Activated CD4-positive, alpha-beta T cell treated with anti-CD3 and anti-CD28 coated beads, Interleukin-2, amount 50 U/mL, for 16 hours (primary cell): ENCODE measurements at places on chromosomes 12 and 14.

GRCh38 chr14:68703093-68703492, 89.8 kb downstream of the ZFP36L1 start:
- peak; percentile 28 for DNase-seq

GRCh38 chr14:35161231-35161630, 38.9 kb downstream of the PRORP start:
- DNase-seq: peak; percentile 71

DNA sequence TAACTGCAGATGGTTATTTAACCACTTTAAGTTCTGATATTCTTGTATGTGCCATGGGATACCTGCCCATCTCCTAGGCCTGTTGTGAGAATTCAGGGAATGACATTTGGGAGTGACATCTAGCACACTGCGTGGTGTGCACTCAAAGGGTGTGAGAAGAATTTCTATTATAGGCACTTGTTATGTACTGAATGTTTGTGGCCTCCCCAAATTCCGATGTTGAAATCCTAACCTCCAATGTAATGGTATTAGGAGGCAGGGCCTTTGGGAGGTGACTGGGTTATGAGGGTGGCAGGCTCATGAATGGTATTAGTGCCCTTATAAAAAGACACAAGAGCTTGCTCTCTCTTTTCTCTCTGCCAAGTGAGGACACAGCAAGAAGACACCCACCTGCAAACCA, 27.6 kb downstream of the VCPKMT start:
- no peak for DNase-seq

DNA sequence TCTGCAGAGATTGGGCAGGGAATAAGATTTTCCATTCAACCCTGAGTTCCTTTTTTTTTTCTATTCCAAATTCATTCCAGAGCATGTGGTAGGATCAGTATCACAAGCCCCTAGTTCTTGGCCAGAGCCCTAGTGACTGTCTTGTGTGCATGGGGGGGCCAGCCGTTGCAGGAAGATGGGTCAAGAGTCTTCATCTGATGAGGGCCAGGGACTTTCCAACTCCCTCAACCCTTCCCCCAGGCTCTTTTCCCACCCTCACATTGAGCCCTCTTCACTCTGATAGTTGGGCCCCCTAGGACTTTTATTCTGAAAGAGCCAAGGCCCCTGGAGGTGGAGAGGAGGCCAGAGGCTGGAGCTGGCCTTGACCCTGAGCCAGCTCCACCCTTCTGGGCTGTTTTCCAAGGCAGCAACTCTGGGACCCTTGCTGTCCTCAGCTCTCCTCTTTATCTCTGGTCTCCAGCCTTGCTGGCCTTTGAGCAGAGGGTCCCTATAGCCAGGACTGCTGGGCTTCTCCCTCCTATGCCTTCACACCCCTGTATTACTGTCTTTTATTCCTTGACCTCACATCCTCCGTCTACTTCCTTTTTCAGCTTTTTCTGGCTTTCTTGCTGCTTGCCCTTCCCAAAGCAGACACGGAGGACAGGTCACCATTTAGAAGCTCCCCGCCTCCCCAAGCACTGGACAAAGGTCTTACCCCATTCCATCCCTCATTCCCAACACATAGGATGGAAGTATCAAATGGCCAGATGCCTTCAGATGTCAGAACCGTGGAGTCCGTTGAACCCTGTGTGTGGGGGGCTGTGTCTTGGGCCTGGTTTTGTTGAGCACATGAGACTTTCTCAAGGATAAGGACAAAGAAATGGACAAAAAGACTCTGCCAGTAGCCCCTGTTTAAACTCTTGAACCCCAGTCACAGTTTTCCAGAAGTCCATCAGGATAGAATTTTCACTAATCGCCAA, 5.6 kb downstream of the RBP5 start:
- DNase-seq: no peak

GRCh38 chr12:14905269-14906004, 19.8 kb upstream of the MGP start:
- no peak for DNase-seq

DNA sequence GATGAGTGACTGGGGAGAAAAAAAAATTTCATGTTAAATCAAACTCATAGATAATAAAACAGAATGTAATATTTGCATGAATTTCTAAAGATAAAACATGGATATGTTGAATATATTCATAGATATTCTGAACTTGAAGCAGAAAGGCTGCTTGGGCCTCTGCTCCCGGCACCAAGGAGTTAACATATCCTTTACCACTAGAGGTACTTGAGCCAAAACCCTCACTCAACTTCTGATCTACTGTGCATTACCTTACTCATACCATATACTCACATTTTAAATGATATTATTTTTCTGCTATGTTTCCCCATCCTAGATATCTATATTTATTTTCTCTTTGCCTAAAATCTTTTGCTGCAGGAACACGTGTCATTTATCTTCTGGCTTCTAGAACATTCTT, 14.9 kb downstream of the AREL1 start:
- no peak for DNase-seq

GRCh38 chr12:114821570-114821969, 137.6 kb upstream of the TBX3 start:
- DNase-seq: no peak

- no peak for DNase-seq
These were observed at the start of gene RFLNA for GRCh38 chr12:124294780-124295341. Gene RFLNA, plus strand, starts transcription at chr12:124295093. Its CDS starts 337 bp downstream, at chr12:124295430.

- DNase-seq: no peak
These were observed 352.9 kb upstream of the RGS6 start for GRCh38 chr14:71579331-71579730.

- DNase-seq: no peak
These were observed 15.7 kb upstream of the CIPC start for GRCh38 chr14:77082356-77082755.

DNA sequence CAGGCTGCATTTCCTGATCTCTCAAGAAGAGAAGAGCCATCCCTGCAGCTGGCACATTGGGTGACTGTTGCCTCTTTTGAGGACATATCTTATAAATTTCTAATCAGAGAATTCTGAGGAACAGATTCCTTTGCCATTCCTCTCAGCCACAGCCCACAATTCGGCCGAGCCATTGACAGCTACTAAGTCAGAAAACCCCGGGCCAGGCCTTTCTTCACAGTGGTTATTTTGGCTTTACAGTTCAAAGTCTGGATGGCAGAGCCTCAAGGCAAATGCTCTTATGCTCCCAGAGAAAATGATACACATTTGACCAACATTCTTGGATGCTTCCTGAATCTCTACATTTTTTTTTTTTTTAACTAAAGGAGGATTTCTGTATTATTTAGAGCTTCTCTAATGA, 138.4 kb upstream of the FRMD6 start:
- no peak for DNase-seq

DNA sequence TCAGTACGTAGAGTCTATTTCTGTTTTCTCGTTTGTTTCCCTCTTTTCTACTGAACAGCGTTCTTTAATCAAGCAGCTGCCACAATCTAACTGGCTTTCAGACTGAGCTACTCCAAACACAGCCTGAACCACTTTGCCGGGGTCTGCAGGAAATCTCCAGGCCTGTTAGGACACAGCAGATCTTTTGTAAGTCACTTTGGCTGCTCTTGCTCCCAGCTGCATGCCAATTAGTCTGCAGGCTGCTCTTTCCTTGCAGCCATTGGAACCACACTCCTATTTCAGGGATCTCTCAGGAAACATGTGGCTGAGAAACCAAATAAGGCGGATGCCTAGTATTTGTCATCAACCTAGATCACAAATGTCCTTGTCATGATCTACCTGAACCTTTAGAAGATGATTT, 73.6 kb downstream of the TMTC1 start:
- no peak for DNase-seq

DNA sequence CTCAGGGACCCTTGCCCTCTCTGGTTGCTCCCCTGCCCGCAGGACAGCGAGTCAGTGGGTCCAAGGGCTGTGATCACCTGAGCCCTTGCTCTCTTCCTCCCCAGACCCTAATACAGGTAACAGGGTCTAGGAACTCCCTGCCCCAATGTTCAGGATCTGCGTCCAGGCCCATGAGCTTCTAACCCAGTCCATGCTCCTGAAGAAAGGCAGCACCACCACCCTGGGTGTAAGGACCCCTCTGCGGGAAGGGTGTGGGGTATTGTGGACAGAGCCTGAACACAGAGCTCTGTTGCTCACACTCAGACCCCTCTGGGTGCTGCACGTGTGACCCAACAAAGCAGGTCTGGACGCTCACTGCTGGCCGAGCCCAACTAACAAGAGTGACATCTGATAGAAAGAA, 18.3 kb downstream of the GLRX5 start:
- no peak for DNase-seq

- DNase-seq: no peak
These were observed 3.0 kb downstream of the KICS2 start for GRCh38 chr12:64219145-64219544.

DNA sequence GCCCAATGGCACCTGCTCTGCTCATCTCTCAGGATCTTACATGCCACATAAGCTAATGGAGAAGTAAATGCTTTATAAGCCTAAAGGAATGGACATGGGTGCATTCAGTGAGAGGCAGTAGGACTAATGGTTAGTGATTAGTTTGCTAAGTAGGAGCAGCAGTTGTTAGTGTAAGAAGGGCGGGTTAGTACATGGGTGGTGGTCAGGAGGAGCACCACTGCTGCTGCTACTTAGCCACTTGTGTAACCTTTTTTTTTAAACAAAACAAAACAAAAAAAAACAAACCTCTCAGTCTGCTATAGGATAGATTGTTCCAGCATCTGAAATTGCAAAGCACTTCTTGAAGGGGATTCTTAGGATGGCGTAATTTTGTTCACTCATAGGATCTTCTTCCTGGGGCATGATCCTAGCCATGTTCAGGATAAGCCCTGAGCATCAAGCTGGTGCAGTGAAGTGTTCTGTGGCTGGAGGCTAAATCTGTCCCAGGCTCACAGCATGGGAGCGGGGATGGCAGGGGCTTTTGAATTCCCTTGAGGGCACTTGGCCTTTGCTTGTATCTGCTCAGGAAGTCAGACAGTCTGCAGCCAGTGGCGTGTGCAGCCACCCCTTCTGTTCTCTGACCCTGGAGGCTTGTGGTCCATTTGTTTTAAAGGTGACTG, 63.6 kb downstream of the CHST11 start:
- no peak for DNase-seq

GRCh38 chr12:110744151-110744571, 1.5 kb upstream of the PPP1CC start:
- no peak for DNase-seq

DNA sequence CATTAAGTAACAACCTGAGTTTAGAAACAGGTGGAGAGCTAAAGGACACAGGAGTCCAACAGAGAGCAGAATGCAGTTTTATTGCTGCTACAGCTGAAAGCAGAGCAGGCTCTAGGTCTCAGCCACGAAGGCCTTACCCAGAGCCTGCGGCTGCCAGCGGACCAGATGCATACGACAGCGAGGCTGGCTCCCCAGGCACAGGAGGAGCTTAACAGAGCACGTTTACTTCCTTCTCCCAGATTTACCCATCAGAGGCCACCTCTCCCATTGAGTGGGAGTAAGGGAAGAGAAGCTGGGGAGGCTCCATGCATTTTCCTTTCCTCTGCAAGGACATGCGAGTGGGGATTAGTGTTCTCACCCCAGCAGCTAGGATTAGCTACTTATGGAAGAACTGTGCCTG, 22.6 kb downstream of the DYNC1H1 start:
- DNase-seq: no peak

- DNase-seq: no peak
These were observed 10.7 kb downstream of the SCARB1 start for GRCh38 chr12:124852911-124853427.

GRCh38 chr14:87131879-87132278, 861.1 kb downstream of the GALC start:
- DNase-seq: no peak

GRCh38 chr12:9773216-9773877, 12.6 kb upstream of the CD69 start:
- no peak for DNase-seq

DNA sequence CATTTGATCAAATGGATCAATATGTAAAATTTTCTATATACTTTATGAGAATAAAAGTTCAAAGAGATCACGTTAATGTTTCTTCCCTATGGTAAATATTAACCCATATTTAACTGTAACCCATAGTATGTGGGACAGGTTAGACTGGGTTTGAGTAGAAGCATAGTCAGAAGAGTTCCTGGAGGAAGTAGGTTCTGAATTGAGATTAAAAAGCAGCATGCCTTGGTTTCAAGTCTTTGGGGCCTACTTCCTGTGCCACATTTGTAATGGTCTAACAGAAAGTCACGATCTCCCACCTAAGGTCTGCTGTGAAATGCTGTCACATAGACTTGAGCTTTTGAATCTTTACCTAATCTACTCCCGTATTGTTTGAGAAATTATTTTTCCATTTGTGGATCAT, 63.8 kb downstream of the FIGNL2 start:
- no peak for DNase-seq

DNA sequence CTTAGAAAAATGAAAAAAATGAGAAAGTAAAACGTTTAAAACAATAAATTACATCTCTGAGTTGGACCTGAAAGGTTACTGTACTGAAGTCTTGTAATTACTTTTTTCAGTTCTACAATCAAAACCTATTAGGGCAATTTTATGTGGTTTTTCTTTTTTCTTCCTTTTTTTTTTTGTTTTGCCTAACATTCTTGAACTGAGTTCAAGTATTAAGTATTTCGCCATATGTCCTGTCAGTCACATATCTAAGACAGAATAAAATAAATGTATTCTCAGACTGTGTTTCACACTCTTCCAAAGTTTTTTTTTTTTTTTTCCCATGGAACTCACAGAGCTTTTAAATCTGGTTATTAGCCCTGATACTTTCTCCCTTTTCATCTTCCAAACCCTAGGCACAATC, 172.0 kb downstream of the BCAT1 start:
- no peak for DNase-seq

GRCh38 chr12:47139000-47139681, 59.4 kb upstream of the AMIGO2 start:
- no peak for DNase-seq

- DNase-seq: no peak
These were observed 25.3 kb downstream of the RHOJ start for GRCh38 chr14:63229330-63230059.

GRCh38 chr12:16612647-16613046, 6.7 kb upstream of the LMO3 start:
- no peak for DNase-seq
